ENCODE measurements at places on chromosomes 1 and 21. TPM values are rescaled to one million over a fixed set of nuclear protein-coding genes. Genes with fewer than 3 reads are reported as not detected.

The PRAMEF14 gene
- total RNA-seq: not detected

The DPT gene
- 0.18 TPM for total RNA-seq

The RGS8 gene
- total RNA-seq: not detected

The SAMD13 gene
- total RNA-seq: 0.18 TPM

The FGR gene
- not detected for total RNA-seq

The CCDC17 gene
- 0.74 TPM for total RNA-seq

The TMOD4 gene
- not detected for total RNA-seq

The MAP3K21 gene
- 0.46 TPM for total RNA-seq

The ERRFI1 gene
- total RNA-seq: 26.8 TPM

The LCE3D gene
- not detected for total RNA-seq

The CAPN8 gene
- total RNA-seq: under 0.01 TPM

Measured in smooth muscle cell of bladder (primary cell).